Activated naive CD8-positive, alpha-beta T cell treated with anti-CD3 and anti-CD28 coated beads, Interleukin-2, amount 50 U/mL, for 16 hours (primary cell): ENCODE measurements at places on chromosomes 16 and 17.

DNA sequence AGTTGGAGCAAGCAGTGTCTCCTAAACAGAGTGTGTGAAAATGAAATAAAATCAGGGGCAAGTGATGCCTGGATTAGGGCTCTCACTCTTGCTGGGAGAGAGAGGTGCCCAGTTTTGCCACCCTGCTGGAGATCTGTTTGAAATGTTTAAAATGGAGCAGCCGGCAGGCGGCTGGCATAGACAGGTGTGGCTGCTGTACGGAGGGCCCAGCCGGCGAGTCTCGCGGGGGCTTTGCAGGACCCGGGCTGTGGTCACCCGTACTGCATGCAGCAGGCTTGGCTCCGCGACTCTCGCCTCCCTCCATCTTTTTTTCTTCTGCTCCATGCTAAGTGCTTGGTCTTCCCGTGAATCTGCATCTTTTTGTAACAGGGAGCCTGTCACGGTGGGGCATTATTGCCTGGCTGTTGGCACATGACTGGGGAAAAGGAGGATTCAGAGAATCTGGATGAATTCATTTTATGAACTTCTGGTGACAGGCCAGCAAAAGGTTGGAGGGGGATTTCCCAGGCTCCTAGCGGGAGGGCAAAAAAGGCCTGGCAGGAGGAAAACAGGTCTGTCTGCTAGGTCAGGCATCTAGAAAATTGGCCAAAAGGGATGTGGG, 1.8 kb downstream of the ZNRF1 start:
- DNase-seq, result no peak

GRCh38 chr17:4427505-4427904, 6.2 kb upstream of the SPNS3 start:
- DNase-seq, result no peak

GRCh38 chr17:78953356-78954350, 26.1 kb downstream of the LGALS3BP start:
- no peak for DNase-seq

DNA sequence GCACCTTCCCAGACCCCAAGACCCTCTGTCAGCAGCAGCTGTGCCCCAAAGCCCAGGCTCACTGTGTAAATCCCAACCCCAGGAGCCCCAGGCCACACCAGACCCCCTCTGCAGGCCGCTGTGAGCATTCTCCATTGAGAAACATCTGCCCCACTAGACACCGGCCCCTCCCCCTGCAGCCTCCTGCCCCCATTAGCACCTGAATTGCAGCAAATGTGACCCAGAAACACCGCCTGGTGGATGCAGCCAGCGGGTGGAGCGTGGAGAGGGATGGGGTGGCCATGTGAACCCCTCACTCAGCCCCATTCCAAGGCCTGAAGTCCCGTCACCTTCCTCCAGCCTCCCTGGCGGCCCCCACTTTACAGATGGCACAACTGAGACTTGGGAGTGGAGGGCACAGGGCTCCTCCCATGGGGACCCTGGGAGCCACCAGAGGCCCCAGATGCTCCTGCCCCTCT, 2.2 kb downstream of the UBALD1 start:
- DNase-seq, result no peak

DNA sequence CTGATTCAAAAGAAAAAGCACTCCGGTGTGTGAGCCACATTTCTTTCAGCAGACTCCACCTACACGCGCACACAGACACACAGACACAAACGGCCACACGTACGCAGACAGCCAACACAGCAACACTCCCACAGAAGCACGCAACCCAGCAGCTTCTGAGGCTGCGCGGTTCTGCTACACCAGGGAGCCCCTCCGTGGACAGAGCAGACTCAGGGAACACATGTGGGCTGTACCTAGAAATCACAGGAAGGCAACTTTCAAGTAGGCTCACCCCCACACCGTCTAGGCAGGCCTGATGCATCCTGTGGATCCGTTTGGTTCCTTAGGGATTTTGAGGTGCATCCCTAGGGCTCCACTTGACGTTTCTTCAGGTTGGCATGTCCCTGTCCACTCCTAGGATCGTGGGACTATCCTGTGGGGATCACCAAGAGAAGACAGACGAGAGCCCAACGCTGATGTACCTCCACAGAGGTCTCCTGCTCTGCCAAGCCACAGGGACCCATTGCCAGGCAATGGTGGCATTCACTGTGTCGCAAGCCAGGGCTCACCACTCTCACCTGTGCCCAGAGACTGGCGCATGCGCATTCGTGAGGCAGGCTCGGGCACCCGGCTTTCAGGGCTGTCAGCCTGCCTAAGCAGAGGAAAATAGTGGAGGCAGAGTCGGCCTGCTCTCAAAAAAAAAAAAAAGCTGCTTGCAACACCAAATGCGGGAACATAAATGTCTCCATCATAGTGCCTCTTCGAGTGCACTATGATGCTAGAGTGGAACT, 2333.3 kb downstream of the TP53TG3F start:
- no peak for DNase-seq

GRCh38 chr16:25158401-25158800, 46.9 kb downstream of the LCMT1 start:
- no peak for DNase-seq

- no peak for DNase-seq
These were observed 102.5 kb upstream of the CDH5 start for GRCh38 chr16:66263973-66264310.

- no peak for DNase-seq
These were observed 22.6 kb upstream of the HOXB13 start for GRCh38 chr17:48751172-48751571.

- DNase-seq, result no peak
These were observed 33.8 kb upstream of the ADGRG1 start for GRCh38 chr16:57594531-57595031.

DNA sequence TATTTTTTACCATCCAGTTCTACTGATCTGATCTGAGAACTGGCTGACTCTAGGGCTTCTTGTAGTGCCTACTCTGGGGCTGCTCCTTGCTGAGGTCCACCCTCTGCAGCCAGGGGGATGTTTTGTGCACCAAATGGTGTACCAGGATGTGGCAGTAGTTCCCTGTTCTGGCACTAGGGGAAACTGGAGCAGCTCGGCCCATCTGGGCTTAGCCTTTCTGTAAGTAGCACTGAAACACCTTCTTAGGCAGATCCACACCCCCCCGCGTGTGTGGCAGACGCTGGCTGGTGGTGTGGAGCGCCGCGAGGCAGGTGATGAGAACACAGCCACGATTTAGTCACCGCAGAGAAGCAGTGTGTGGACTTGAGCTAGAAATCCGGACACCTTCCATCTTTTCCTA, 17.0 kb downstream of the DUSP14 start:
- DNase-seq, result no peak

- no peak for DNase-seq
These were observed 28.5 kb upstream of the TBX2 start for GRCh38 chr17:61371179-61371578.

GRCh38 chr17:16483021-16483645, 8.9 kb downstream of the LRRC75A start:
- no peak for DNase-seq

- no peak for DNase-seq
These were observed 7.1 kb downstream of the UTS2R start for GRCh38 chr17:82378741-82379021.

- no peak for DNase-seq
These were observed 130.1 kb downstream of the SPACA3 start for GRCh38 chr17:33121756-33122155.

GRCh38 chr17:50176559-50177357, 11.0 kb downstream of the SGCA start:
- DNase-seq, result no peak

DNA sequence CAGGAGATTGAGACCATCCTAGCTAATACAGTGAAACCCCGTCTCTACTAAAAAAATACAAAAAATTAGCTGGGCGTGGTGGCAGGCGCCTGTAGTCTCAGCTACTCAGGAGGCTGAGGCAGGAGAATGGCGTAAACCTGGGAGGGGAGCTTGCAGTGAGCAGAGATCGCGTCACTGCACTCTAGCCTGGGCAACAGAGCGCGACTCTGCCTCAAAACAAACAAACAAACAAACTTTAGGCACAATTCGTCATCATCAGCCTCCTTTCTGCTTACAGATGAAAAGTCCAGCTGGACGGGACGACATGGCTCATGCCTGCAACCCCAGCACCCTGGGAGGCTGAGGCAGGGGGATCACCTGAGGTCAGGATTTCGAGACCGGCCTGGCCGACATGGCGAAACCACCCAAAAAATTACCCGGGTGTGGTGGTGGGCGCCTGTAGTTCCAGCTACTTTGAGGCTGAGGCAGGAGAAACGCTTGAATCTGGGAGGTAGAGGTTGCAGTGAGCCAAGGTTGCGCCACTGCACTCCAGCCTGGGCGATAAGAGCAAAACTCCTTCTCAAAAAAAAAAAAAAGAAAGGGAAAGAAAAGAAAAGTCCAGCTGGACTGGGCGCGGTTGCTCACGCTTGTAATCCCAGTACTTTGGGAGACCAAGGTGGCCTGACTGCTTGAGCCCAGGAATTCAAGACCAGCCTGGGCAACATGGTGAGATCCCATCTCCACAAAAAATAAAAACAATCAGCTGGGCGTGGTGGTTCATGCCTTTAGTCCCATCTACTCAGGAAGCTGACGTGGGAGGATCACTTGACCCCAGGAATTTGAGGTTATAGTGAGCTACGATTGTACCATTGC, 1.5 kb upstream of the SPIRE2 start:
- DNase-seq, result no peak

DNA sequence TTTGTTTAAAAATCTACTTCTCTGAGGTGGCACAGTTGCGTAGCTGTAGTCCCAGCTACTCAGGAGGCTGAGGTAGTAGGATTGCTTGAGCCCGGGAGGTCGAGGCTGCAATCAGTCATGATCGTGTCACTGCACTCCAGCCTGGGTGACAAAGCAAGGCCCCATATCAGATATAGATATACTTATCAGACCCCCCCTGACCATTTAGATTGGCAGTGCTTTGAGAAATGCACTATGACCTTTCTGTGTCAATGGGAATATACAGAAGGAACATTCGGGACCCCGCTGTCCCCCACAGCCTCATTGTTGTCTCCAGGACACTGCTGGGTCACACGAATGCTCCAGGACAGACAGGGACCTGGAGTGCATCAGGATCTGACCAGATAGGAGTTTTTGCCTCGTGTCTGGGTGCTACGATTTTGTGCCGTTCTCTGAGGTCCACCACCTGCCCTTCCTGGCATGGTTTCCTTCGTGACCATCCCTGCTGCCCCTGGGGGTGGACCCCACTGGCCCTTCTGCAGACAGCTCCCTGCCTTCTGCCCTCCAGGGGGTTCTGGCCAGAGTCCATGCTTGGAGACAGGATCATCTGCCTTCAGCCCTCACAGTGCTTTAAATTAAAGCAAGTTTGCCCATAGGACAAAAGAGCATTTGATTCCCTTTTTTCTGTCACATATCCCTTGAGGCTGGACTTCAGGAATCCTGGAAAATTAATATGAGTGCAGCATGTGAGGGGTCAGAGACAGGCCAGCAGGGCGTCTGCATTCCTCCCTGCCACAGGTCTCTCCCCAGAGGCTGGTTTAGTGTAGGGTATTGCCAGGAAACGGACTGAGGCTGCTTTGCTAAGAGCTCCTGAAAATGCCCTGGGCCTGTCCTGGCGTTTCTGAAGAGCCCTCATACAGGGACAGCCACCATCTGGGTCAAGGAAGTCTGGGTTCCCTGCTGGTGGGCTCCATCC, 19.3 kb downstream of the PLD6 start:
- DNase-seq, result no peak

GRCh38 chr16:10756574-10756973, 12.9 kb downstream of the NUBP1 start:
- DNase-seq, result no peak

GRCh38 chr17:31320241-31320640, 1.2 kb downstream of the EVI2A start:
- no peak for DNase-seq

GRCh38 chr17:19414396-19415280, 3.6 kb downstream of the RNF112 start:
- no peak for DNase-seq

GRCh38 chr17:17203173-17203730, 2.9 kb downstream of the PLD6 start:
- no peak for DNase-seq

GRCh38 chr17:13323990-13324389, 277.7 kb downstream of the HS3ST3A1 start:
- DNase-seq, result no peak

DNA sequence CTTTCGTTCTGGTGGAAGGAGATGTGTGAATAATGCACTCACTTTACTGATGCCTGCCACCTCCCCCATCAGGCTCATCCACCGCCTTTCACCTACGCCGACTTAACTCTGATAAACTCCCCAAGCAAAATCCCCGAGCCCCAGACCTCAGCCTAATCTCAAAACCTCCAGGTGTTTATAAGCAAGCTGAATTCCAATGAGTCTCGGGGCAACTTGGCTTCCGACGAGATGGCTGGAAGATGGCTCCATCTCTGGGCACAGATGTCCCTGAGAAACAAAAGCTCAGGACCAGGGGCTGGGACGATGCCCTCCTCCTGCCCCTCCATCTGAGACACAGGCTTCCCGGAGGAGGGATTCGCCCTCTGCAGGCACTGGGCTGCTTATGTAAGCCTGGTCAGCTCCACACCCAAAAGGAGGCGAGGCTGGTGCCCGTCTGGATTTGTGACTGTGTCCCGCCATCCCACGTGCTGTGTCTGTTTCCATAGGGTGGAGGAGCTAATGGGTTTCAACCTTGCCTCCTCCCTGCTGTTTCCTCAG, 386.4 kb upstream of the TNRC6C start:
- DNase-seq, result no peak

GRCh38 chr17:4748686-4749085, 9.0 kb upstream of the CXCL16 start:
- no peak for DNase-seq

DNA sequence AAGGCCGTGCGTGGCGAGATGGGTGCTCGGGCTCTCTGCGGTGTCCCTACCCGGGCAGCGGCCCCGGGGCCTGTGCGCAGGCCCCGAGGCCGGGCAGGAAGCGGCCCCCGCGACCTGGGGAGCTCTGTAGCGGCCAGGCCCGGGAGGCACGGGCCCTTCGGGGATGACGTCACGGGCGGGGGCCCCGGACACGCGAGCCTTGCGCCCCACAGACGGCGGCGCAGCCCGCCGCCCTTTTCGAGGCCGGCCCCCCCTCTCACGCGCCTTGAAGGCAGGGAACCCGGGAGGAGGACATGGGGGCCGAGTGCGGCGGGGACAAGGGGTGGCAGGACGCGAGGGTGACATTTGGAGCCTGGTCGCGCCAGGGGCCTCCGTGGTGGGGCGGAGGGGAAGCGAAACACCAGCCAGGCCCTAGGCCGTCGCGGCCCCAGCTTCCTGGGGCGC, 1.1 kb downstream of the RAI1 start:
- DNase-seq, result no peak

GRCh38 chr17:71580220-71580619, 540.6 kb upstream of the SOX9 start:
- no peak for DNase-seq
